ENCODE measurements at places on chromosomes 7 and 10.

DNA sequence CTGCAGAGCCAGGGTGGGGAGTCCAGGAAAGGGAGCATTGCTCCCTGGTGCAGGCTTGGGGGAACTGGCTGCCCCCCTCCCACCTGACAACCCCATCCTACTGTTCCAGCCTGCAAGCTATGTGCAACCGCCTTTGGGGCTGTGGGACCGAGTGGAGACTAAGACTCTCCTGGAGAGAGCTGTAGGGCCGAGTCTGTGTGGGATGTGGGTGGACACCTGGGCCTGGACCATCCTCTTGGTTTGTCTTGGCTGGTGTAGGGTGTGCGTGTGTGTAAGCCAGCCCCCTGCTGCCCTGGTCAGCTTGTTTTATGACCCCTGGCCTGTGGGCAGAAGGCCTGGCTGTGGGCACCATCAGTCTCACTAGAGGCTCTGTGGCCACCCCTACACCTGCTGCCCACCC, 1.6 kb upstream of the RAMP3 start:
- no peak for DNase-seq

GRCh38 chr10:106355450-106355849, 809.1 kb downstream of the SORCS1 start:
- DNase-seq: no peak

GRCh38 chr10:11521860-11522259, 89.6 kb downstream of the USP6NL start:
- no peak for DNase-seq

GRCh38 chr7:114008696-114009095, 89.9 kb upstream of the PPP1R3A start:
- DNase-seq: no peak

GRCh38 chr7:67484244-67484751, 487.7 kb downstream of the TYW1 start:
- DNase-seq: peak; percentile 6

GRCh38 chr10:75355706-75356105, 45.9 kb downstream of the ZNF503 start:
- no peak for DNase-seq

GRCh38 chr7:111005445-111005844, 85.5 kb upstream of the LRRN3 start:
- no peak for DNase-seq

DNA sequence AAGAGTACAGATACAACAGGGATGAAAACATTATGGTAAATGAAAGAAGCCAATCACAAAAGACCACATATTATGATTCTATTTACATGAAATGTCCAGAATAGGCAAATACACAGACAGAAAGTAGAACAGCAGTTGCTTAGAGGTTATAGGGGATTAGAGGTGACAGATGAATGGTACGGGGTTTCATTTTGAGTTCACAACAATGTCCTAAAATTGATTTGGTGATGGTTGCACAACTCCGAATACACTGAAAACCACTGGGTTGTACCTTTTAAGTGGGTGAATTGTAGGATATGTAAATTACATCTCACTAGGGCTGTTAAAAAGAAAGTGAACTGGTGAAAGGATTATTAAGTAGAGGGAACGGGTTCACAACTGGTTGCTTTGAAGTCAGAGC, 76.3 kb upstream of the MRLN start:
- no peak for DNase-seq

GRCh38 chr10:45418417-45418848, 44.4 kb downstream of the ALOX5 start:
- DNase-seq: no peak

DNA sequence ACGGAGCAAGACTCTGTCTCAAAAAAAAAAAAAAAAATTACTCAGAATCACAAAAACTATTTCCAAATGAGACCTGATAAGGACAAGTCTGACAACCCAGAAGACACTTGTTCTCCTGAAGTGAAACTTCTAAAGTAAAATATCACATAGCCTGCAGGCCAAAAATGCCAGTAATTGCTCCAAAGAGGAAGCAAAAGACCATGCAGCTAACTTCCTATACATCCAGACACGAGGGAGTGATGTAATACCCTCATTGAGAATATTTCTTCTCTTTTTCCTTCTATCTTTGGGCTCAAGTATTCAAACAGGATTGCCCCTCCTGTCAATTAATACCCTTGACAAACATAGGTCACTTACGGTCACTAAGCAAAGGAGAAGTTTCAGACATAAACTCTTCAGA, 31.2 kb downstream of the ARMH3 start:
- DNase-seq: no peak

GRCh38 chr10:100554902-100555301, 19.2 kb downstream of the HIF1AN start:
- no peak for DNase-seq

GRCh38 chr7:133682364-133683181, 429.7 kb downstream of the EXOC4 start:
- peak; percentile 5 for DNase-seq

GRCh38 chr10:10055656-10056442, 961.8 kb upstream of the CELF2 start:
- DNase-seq: no peak

DNA sequence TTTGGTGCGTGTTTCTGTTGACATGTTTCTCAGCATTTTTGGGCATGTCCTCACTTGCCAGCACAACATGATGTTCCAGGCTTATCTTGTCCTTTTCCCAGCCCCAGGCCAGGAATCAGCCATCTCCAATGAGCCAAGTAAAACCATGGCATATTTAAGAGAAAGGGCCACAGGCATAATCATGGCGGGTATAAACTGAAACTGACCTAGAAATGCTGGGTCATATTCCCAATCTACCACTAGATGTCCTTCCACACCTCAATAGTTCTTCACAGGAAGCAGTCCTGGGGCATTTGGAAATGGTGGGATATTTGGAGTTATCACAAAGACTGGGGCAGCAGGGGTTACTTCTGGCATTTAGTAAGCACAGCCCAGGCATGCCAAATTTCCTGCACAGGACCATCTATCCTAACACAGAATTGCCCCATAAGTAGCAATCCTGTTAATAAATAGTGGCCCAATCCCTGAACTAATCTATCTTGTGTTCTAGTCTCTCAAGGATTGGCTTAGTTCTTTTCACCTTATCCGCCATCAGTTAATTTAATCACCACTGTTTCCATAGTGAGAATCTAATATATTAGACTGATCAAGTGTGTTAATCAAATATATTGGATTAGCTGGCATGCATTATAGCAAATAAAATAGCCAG, 101.6 kb downstream of the NPSR1 start:
- DNase-seq: no peak

DNA sequence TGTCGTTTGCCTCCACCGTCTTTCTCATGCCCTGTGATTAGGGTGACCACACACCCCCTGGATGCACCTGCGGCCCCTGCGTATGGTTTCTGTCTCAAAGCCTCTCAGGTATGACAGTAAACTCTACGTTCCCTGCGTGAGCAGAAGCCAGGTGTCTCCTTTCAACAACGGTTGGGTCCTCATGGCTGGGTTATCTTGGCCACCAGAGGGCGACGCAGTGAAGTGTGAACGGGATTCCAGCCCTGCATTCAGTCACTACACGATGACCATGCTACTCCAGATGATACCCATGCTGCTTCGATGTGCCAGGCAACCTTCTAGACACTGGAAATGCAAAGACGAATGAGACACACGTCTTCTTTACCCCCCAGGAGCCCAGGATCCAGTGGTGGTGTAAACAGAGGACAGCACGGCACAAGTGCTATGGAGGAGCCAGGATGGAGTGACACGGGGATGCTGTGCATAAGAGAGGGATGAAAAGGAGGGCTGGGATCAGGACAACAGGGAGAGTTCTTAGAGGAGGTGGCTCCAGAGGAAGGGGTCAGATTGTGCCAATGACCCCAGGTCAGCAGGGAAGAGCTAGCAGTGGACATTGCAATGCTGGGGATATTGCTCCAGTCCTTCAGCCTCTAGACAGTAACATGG, 228.1 kb upstream of the PFKP start:
- DNase-seq: peak; percentile 44

DNA sequence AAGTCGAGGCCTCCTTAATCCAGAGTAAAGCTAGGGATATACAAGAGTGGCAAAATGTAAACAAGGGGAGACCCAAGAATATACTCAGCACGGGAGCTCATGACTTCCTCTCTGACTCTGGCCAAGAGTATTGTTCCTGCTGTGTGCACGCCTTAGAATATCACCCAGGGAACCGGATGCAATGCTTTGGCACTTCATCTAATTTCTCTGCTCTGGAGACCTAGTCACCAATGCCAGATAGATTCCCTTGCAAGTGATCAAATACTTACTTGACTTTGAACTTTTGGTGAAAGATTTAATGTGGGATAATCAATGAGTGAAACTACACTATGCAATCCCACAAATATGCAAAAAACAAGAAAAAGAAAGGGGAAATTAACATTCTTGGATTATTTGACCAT, 695.5 kb downstream of the INHBA start:
- no peak for DNase-seq

DNA sequence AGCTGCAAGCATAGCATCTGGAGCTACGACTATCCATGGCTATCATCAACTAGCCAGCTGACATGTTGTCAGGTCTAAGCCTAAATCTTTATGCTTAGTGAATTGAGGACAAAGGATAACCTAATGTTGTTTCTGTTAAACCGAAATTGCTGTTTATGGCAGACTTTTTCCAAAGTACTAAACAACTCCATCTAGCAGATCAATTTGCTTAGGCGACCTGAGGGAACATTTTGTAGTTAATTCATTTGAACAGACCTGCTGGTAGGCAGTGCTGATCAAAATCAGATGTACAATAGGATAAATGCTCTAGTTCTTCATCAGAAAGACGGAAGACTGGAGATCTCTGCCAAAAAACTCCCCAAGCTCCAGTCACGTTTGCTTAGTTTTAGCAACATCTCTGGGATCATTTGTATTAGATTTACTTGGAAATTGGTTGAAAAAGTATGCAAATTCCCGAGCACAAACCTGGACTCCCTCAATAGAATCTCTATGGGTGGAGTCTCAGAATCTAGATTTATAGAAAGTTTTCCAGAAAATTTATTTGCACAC, 301.6 kb upstream of the NRP1 start:
- DNase-seq: no peak

GRCh38 chr10:6151087-6151977, 51.4 kb upstream of the PFKFB3 start:
- no peak for DNase-seq

GRCh38 chr7:52017802-52018679, 701.4 kb upstream of the COBL start:
- peak; percentile 40 for DNase-seq

DNA sequence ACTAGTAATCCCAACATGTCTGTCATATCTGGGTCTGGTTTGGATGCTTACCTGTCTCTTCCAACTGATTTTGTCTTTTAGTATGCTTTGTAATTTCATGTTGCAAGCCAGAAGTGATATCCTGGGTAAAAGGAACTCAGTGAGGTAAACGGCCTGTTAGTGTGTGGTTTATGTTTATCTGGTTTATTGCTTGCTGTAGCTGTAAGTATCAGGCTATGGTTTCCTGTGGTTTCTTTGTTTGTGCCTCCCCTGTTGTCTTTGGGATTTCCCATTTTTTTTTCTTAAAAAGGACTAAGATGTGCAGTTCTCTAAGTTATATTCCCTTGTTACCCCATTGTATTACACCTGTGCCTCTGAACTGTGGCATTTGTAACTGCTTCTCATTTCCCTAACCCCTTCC, 323.5 kb upstream of the POM121L12 start:
- DNase-seq: no peak

- DNase-seq: no peak
Observed at GRCh38 chr7:143240291-143241168, 18.7 kb downstream of the TAS2R40 start.

GRCh38 chr7:22726345-22726906, 574 bp upstream of the IL6 start:
- peak; percentile 49 for DNase-seq

DNA sequence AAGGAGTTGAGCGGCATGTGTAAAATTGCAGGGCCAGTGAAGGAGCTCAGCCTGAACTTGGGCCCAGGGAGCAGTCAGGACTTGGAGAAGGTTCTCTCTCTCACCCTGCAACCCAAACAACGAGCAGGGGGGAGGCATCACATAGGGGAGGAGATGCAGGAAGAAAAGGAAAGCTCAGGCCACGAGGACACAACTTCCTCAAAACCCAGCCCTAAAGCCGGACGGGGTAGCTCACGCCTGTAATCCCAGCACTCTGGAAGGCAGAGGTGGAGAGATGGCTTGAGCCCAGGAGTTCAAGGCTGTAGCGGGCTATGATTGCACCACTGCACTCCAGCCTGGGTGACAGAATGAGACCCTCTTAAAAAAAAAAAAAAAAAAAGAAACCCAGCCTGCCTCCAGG, 629.1 kb downstream of the PARD3 start:
- no peak for DNase-seq

DNA sequence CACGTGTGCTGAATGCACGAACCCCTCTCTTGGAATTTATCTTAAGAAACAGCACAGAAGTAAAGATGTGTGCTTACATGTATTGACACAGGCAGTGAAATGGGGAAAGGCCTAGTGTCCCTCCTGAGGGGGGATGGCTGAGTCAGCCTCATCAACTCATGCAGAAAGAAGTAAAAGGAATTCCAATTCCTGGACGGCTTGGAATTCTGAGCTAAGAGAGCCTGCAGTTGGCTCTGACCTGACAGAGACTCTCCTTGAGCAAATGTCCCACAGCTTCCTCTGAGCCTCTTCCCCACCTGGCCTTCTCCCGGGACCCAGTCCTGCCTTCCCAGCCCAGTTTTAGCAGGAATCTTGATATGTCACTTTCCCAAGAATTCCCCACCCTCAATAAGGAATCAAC, 542.4 kb upstream of the ADARB2 start:
- DNase-seq: no peak

DNA sequence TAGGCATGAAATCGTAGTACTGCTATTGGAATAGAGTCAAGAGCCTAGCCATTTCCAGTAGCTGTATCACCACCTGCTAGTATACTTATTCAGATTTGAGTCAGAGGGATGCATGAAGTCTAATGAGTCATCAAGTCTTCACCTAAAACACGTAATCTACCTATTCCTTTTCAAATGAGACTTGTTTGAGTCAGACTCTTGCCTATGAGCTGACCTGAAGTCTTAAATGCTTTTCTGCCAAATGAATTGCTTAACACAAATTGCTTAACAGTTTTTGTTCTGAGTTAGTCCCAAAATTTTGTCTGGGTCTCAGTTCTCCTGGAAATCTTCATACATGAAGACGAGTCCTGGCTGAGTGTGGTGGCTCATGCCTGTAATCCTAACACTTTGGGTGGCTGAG, 165.2 kb downstream of the GNAT3 start:
- DNase-seq: no peak

All from activated naive CD4-positive, alpha-beta T cell treated with anti-CD3 and anti-CD28 coated beads, Interleukin-2, amount 50 U/mL, for 72 hours (primary cell).